Heart left ventricle (tissue), 16 donors: ENCODE measurements at places on chromosomes 1 and 21. TPM values are rescaled to one million over a fixed set of nuclear protein-coding genes. Genes with fewer than 3 reads are reported as not detected.

The EPHB2 gene
- 2.9 TPM for total RNA-seq

DNA sequence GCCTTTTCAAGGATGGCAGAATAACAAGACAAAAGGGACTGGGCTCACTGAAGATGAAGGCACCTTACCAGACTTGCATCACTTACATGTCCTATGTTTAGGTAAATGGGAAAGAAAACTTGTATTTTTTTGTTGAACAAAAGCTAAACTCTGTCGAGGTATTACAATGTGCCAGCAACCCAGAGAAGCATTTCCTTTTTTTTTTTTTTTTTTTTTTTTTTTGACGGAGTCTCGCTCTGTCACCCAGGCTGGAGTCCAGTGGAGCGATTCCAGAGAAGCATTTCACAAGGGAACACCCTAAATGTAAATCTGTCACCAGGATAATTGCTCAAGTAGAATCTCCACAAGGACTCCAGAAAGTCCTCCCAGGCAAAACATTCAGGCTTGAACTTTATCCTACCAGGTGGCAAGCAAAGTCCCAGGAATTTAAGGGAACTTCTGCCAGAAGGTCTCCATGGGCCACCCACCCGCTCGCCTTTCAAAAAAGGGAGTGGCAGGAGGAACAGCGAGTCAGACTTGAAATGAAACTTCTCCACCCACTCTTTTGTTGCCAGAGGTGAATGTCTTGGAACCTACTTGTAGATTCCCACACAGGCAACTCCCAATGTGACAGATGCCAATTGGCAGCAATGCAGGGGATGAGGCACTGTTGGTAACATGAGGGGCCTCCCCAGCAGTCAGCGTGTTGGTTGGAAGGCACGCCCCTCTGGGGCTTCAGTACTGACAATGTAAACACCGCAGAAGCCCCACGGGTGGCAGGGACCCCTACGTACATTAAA, 125.0 kb downstream of the TIAM1 start:
- H3K4me1 ChIP-seq: peaks cover 7% of the 10 kb centered on the region
- H3K4me3 ChIP-seq: no peak overlapping the region
- DNase-seq: peak; percentile 16
- H3K27me3 ChIP-seq: no peaks in the 10 kb centered on the region

DNA sequence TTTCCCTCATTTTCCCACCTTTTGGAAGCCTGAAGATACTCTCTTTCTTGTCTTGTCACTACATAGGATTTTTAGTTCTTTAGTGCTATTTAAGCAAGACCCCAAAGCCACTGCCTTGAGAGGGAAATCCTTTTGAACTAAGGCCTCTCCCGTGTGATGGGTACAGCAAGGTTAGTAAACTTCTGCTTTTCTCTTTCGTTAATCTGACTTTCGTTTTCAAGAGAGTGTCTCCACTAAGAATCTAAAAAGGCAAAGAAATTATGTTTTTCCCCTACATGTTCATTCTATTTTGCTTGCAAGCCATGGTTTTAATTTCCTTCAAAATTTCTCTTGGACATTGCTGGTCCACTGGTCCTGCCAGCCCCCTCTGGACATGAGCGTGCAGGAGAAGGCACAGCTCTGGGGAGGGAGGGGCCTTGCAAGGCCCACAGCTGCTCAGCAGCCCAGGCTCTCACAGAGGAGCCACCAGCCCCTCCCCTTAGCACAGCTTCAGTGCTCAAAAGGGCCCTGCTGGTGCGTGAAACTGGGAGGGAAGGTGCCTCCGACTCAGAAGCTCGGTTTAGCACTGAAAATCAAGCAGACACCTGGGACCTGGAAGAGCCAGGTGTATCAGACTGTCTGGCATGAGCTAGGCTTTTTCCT, 210.9 kb upstream of the GALNT2 start:
- H3K27ac ChIP-seq: no peak overlapping the region
- H3K4me1 ChIP-seq: peaks cover 8% of the 10 kb centered on the region
- no peak for DNase-seq
- H3K27me3 ChIP-seq: no peaks in the 10 kb centered on the region
- no peaks in the 10 kb centered on the region for H3K36me3 ChIP-seq

DNA sequence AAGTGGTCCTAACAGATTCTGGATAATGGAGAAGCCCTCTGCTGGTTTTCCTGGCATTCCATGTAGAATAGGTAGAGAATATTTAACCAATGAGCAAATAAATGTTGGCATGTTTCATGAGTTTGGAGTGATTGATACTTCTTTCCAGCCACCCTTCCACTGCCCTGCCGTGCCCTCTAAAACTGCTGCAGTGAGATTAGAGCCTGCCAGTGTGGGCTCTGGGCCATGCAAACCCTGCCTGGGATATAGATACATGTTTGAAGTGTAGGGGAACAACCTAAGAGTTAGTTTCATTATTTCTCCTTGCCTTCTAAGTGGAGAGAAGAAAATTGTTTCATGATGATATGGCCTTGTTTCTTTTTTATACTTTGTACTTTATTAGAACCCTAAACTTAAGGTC, 10.4 kb downstream of the UBE2Q1 start:
- H3K36me3 ChIP-seq: peaks cover 5% of the 10 kb centered on the region
- no peak overlapping the region for H3K4me3 ChIP-seq
- no peak overlapping the region for H3K27ac ChIP-seq
- peaks cover 20% of the 10 kb centered on the region for H3K4me1 ChIP-seq
- no peaks in the 10 kb centered on the region for H3K27me3 ChIP-seq

DNA sequence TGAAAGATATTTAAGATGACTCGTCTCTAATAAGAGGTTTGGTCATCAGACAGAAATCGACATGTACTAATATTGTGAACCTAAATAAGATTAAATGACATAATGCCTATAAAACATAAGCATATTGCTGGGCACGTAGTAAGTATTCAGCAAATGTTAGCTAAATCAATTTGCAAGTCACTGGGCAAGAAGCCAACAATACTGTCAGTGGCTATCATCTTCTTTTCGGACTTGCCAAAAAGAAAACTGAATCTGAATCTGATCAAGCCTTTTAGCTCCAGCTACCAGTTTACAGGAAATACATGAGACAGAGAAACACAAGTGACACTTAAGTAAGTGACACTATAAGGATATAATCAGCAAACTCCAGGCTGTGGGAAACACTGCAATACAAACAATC, 46.0 kb downstream of the RPL5 start:
- H3K36me3 ChIP-seq: no peaks in the 10 kb centered on the region
- H3K27ac ChIP-seq: peak overlapping the region; percentile 12
- no peak overlapping the region for H3K4me3 ChIP-seq
- H3K4me1 ChIP-seq: peaks cover 5% of the 10 kb centered on the region
